Activated naive CD4-positive, alpha-beta T cell treated with Interleukin-2 at 50 U/mL for 16 hours (primary cell): ENCODE measurements at places on chromosomes 12 and 14.

- DNase-seq: no peak
These were observed 399.2 kb downstream of the VRK1 start for GRCh38 chr14:97196336-97196735.

DNA sequence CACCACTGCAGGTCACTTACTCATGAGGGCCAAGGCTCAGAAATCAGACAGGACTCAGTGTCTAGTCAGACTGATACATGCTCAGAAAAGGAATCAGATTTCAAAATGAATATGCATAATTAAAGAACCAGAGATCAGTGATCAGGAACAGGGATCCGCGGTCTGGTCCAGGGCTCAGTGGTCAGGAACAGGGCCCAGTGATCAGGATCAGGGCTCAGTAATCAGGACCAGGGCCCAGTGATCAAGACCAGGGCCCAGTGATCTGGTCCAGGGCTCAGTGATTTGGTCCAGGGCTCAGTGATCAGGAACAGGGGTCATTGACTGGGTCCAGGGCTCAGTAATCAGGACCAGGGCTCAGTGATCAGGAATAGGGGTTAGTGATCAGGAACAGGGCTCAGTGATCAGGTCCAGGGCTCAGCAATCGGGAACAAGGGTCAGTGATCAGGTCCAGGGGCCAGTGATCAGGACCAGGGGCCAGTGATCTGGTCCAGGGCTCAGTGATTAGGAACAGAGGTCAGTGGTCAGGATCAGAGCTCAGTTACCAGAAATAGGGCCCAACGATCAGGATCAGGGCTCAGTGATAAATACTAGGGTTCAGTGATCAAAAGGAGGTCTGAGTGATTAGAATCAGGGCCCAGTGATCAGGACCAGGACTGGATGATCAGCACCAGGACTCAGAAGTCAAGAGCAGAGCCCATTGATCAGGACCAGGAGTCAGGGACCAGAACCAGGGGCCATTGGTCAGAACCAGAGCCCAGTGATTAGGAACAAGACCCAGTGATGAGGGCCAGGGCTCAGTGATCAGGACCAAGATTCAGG is 175.3 kb downstream of the TMEM121 start:
- no peak for DNase-seq

DNA sequence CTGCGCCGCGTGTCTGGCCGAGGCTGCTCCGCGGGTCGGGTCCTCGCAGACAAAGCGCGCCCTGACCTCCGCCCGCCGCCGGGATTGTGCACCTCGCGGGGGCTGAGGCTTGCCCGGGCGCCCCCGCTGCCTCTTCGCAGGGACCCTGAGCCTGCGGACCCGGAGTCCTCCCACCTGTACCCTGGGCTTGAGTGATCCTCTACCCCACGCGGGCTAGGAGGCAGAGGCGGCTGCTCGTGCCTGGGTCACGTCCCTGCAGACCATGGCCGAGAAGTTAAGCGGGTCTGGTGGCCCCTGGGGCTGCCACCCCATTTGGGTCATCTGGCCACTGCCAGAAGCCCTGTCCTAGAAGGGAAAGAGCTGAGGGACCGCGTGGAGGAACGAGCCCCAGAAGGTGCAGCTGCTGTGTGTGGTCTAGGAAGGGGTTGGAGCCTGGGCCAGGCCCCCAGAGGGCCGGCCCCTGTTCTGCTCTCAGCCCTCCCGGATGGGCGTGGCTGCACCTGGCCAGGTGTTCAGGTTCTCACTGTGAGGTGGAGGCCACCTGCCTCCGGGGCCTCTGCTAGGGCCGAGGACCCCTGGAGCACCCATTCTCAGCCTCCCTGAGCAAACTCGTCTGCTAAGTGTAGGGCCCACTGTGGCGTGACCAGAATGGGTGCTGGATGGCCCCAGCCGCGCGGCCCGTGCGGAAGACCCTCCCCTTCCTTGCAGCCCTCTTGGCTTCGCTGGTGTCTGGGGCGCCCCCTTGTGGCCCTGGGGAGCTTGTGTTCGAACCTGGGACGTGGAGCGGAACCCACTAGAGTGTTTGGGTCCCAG is 49.6 kb downstream of the LRCOL1 start:
- peak; percentile 78 for DNase-seq

- no peak for DNase-seq
These were observed 267 bp downstream of the CFAP251 start for GRCh38 chr12:121918679-121919038.

DNA sequence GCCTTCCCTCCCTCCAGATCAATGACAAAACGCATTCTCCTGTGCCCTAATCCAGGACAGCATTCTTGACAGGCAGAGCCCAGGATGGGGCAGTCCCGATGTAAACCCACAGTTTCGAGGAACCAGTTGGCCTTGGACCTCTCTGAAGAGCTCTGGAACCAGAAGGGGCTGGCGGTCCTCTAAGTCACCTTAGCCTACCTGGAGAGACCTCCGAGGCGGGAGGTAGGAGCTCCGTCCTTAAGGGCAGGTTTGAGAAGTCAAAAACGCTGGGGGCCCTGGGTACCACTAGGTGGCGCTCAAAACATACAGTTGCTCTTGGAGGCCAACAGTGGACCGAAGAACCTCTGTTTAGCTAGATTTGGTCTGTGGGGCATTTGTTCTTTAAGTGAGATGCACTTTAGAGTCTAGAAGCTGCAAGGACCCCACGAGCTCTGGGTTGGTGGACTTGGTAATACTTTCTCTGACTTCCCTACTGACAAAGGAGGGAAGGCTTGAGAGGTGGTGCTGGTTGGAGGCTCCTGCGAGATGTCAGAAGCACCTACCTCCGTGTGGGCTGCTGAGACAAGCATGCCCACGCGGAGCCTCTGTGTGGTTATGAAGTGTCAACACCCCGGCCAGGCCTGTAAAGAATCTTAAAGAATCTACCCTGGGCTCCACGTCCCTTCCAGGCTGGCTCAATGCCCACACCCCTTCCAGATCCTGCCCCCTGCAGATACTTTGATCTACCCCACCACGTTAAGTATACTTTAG is 74.8 kb upstream of the CHST11 start:
- DNase-seq: peak; percentile 81

- no peak for DNase-seq
These were observed 78.0 kb upstream of the GNG2 start for GRCh38 chr14:51782435-51782834.

- DNase-seq: no peak
These were observed 233.9 kb downstream of the GXYLT1 start for GRCh38 chr12:41910578-41911320.

DNA sequence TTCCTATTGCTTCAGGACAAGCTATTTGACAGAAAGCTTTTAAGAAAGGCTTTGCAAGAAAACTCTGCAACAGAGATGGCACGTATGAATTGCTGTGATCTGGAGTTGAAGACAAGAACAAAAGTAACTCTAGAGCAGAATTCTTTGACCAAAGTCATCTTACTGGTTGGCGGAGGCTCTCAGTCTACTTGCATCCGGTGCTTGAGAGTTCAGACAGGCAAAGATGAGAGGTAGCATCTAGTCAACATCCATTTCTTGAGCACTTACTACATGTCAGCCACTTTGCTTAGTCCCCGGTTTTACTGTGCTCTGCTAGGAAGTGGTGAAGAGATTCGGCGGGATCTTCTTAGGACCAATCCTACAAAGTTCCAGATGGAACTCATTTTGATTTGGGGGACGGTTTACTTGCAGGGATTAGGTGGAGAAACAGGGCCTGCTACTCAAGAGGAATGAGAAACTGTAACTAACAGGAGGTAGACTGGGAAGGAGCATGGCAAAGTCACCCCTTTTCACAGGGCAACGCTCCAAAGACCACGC is 404 bp upstream of the CCDC91 start:
- DNase-seq: no peak

DNA sequence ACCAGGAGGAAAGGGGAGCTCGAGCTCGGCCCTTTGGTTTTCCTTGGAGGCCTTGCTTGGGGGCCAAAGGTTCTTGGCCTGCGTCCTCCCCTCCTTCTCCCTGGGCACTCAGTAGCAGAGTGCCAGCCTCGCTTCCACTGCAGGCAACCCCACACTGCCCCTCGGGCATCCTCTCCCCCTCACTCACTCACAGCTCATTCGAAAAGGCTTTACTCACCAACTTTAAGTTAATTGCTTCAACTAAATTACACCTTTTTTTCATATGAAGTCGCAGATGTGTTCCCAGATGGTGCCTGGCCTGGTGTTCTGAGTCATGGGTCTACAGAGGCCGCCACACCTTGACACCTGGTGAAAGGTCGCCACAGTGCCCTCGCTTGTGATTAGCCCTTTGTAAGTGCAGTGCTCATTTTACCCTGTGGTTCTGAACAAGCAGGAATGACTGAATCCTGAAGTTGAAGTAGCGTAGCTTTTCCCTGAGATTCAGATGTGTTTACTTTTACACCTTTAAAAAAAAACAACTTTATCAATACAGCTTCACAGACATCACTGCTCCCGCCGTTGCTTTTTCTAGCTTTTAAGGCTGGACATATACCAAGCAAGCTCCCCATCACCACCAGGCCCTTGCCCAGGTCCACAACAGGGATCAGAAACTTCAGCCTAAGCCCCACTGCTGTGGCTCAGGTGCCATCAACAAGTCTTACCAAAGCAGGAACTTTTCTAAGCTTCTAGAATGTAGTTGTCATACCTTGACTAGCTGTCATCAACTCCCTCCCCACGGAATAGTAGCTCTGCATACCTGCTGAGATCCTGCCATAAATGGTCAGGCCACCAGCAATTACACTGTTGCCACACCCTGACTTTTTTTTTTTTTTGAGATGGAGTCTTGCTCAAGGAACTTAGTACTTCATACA is 20.3 kb upstream of the ADIPOR2 start:
- DNase-seq: no peak

DNA sequence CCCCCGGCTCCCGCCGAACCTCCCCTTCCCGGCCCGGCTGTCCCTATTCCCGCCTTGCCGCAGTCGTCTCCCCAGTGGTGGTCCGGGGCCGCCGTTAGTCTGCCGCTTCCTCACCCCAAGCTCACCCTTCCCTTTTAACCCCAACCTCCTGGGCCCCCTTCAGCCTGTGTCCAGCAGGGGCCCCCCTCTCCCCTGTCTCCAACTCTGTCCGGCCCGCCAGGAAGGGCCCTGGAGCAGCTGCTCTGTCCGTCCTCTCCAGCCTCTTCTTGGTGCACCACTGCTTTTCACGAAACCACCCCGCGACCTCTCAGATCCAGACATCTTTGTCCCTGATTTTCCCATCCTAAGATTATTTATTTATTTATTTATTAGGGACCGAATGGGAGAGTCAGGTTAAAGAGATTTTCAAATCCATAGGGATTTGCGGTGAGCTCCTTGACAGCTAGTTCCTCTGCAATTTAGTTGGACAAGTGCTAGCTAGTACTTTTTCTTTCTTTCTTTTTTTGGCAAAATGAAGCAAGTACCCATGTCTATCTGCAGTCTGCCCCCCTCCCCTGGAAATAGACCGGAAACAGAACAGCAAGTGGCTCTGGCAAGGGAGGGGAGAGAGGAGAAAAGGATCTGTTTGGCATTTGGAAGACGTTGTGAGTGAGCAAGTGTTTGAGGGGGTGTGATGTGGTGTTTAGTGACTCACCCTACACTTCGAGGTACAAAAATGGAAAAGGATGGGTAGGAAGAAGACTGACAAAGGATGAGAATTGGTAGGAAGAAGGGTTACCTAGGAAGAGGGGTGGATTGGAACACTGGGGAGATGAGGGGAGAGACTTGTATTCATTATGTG is 632 bp downstream of the UBR7 start:
- DNase-seq: no peak

DNA sequence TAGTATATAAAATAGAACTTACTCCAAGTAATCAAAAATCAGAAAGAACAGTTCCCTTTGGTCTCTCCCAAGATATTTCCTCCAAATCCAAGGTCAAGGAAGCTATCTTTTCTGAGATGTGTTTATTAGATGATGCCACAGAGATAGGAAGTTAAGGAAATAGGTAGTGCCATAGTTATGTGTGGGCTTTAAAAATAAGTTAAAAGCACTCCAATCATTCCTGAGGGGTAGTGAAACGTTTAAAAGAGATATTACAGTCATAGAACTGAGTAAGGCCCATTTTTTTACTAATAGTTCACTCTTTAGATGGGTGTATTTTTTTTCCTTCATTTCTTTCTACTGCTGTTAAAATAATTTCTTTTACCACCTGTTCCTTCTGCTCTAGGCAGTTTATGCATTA is 1630.9 kb upstream of the SEL1L start:
- DNase-seq: no peak

GRCh38 chr12:3579446-3580093 is 88.6 kb downstream of the PRMT8 start:
- no peak for DNase-seq

GRCh38 chr12:45329238-45329637 is 113.3 kb downstream of the ANO6 start:
- DNase-seq: no peak

GRCh38 chr14:91417120-91417982 is at the start of gene CCDC88C:
Gene CCDC88C (minus strand): TSS chr14:91417820. CDS start chr14:91417690, 130 bp downstream.
- DNase-seq: peak; percentile 81

DNA sequence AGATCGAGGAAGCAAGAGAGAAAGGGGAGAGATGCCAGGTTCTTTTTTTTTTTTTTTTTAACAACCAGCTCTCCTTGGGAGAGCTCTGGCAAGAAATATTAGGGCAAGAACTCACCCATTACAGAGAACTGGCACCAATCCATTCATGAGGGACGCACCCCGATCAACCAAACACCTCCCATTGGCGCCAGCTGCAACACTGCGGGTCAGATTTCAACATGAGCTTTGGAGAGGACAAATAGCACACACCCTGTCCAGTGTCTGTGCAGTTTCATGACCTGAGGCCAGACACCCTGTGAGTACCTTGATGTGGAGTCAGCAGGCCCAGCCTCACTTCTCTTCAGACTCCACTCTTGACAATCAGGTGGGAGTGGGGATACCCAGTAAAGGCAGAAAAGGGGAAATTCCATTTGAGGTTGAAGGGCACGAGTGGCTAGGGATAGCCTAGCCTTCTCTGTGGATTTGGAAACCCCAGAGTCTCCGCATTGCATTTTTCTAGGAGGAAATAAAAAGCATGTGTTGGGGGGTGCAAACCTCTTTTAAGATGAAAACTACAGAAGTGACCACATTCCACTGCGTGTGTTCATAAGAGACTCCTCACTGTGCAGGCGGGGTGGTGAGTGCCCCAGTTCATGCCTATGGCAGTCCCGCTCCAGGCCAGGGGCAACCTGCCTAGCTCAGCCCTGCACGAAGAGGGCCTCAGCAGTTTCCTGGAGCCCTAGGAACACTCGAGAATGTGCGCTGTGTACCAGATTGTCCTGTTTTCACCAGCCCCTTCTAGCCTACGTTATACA is 42.4 kb upstream of the GPATCH2L start:
- no peak for DNase-seq

GRCh38 chr12:112992541-112993398 is 14.5 kb downstream of the OAS2 start:
- peak; percentile 68 for DNase-seq

DNA sequence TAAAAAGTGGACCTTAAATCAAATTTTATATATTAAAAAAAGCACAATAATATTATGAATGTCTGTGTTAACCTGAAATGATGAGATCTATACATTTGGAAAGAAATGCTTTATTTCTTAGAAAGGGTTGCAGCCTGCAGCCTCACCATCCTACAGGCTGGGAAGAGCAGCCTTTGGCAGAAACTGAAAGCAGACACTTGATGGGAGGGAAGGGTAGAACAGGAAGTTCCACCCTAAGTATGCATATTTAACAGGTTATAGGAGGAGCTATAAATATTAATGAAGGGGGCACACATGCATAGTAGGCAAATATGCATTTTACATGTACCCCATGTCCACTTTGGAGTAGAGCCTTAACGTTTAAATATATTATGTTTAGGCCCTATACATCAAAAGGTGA is 498.0 kb downstream of the FLRT2 start:
- no peak for DNase-seq

GRCh38 chr12:39692258-39692853 is 72.8 kb upstream of the ABCD2 start:
- DNase-seq: no peak

- no peak for DNase-seq
These were observed 1.4 kb upstream of the ARHGDIB start for GRCh38 chr12:14962797-14963196.
